ENCODE measurements at places on chromosomes 5 and 9.

DNA sequence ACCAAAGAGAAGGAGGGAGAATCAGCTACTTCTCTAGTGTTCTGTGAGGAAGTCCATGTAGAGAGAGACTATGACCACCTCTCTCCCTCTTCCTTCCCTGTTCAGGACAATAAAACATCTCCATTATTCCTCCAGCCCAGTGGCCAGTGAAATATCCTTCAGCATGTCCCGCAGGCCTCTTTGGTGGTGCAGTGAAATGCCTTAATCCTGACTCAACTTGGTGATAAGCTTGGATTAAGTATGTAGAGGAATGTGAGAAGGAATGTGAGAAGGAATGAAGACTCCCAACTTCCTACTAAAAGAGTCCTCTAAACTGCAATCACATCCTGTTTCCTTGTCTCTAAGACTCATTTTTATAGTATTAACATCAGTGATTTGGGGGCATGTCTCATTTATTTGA, 167.3 kb downstream of the TRPM3 start:
- DNase-seq, result no peak

DNA sequence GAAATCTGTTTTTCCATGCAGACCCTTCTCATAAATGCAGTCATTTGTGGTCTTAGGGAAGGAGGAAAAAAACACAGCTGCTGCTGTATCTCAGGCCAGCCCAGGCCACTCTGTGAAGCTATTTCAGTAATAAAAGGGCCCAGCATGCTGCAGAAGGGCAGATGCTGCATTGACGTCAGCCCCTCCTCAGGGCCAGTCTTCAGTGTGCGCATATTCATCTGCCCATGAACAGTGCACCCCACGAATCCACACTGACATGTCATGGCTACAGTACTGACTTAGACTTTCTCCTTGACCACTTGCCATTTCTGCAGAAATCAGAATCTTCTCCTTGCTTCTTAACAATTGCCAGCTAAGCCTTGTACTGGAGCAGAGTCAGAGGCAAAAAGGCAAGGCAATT, 304.7 kb downstream of the GABRG2 start:
- DNase-seq, result no peak

DNA sequence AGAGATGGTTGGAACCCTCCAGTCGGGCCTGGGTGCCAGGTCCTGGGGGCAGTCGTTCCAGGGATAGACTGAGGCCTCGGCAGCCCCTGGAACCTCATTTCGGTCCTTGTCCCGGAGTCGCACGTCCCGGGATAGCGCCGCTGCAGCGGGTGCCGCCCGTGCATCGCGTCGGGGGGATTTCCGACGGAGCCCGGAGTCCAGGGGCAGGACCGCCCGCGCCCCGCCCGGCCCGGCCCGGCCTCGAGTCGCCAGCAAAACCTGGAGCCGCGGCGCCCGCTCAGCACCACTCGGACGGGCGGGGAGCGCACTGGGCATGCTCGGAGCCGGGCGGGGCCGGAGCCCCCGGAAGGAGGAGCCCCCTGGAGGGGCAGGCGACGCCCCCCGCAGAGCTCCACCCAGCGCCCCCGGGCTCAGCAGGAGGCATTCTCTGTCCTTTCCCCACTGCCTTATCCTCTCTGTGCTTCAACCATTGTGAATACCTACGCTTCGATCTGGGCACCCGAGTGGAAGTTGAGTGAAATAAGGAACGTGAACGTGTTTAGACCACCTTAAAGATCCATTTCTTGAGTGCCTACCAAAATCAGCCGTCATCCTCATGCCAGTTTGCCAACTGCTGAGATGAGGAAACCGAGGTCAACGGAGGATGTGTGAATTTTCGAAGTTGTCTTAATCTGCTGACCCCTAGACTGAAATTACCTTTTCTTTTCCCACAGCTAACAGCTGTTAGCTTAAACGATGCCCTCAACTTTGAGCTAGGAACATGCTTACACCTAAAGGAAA, 1.7 kb upstream of the PTPN3 start:
- DNase-seq, result no peak

GRCh38 chr5:150541895-150542294, 34.0 kb downstream of the NDST1 start:
- no peak for DNase-seq

- no peak for DNase-seq
These were observed 28.3 kb upstream of the SPRY4 start for GRCh38 chr5:142353071-142353472.

GRCh38 chr5:80565330-80565729, 4.8 kb downstream of the ANKRD34B start:
- no peak for DNase-seq

DNA sequence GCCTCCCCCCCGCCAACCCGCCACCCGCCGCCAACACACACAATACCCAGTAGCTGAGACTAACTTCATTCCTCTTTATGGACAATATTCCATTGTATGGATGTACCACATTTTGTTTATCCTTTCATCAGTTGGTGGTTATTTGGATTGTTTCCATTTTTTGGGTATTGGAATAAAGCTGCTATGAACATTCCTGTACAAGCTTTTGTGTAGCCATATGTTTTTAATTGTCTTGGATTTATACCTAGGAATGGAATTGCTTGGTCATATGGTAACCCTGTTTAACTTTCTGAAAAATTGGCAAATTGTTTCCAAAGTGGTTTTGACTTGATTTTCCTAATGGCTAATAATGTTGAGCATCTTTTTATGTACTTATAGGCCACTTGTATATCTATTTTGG, 4.9 kb upstream of the UBTD2 start:
- no peak for DNase-seq

DNA sequence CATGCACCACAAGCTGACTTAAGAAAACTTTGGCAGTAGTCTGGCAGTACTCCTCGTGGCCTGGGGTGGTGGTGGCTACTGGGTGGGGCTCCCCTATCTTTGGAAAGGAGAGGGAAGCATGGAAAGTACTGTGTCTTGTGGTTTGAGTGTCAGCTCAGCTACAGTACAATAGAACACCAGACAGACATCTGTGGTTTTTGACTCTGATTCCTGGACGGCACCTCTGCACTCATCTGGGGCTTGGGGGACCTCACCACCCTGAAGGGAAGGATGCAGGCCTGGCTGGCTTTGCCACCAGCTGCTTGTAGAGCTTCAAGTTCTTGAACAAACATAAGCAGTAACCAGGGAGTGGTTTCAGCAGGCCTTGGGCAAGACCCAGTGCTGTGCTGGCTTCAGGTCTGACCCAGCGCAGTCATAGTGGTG, 40.6 kb downstream of the TNFSF8 start:
- DNase-seq, result peak; percentile 11
